Epithelial cell of prostate (primary cell): ENCODE measurements at places on chromosomes 13 and 19.

- DNase-seq: no peak
These were observed 10.1 kb downstream of the PRR36 start for GRCh38 chr19:7863971-7864689.

DNA sequence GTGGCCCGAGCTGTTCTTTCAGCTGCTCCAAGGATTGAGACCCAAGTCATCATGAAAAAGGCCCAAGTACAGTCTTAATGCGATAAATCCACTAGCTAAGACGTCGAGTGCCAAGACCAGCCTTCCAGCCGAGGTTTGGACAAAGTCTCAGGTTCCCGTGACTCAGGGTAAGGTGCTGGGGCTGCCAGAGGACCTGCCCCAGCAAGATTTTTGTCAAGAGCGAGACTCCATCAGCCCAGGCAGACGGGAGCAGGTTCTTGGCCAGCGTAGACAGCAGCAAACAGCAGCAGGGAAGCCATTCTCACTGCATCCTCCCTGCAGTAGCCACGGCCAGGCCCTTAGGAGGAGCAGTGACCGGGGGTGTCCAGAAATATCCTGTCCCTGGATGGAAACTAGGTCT is 3.4 kb downstream of the FEM1A start:
- DNase-seq: peak; percentile 45

GRCh38 chr13:20416223-20416745 is 109.4 kb downstream of the CRYL1 start:
- no peak for DNase-seq

GRCh38 chr19:38786572-38787265 is 2.3 kb upstream of the LGALS7B start:
- peak; percentile 27 for DNase-seq

- DNase-seq: no peak
These were observed 59.0 kb downstream of the CCDC70 start for GRCh38 chr13:51920786-51921185.

DNA sequence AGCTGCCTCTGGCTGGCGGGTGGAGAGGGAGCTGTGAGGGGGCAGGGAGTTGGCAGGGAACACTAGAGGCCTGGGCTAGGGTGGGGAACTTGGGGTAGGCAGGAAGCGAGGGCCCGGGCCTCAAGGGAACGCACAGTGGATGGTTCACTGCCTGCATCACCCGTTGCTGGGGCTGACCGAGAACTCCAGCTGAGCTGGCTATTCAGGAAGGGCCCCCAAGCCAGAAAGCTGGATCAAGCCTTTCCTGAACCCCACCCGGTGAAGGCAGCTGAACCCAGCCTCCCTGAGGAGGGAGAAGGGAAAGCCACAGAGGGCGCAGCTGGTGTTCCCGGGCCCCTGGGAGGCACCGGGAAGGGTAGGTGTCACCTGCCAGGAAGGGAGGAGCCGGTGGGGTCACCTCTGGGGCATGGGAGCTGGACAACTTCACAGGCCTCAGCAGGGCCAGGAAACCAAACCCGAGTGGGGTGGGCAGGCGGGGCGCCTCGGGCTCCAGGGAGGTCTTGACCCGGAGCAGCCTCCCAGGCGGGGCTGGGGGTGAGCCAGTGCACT is 13.9 kb downstream of the PALM start:
- no peak for DNase-seq

DNA sequence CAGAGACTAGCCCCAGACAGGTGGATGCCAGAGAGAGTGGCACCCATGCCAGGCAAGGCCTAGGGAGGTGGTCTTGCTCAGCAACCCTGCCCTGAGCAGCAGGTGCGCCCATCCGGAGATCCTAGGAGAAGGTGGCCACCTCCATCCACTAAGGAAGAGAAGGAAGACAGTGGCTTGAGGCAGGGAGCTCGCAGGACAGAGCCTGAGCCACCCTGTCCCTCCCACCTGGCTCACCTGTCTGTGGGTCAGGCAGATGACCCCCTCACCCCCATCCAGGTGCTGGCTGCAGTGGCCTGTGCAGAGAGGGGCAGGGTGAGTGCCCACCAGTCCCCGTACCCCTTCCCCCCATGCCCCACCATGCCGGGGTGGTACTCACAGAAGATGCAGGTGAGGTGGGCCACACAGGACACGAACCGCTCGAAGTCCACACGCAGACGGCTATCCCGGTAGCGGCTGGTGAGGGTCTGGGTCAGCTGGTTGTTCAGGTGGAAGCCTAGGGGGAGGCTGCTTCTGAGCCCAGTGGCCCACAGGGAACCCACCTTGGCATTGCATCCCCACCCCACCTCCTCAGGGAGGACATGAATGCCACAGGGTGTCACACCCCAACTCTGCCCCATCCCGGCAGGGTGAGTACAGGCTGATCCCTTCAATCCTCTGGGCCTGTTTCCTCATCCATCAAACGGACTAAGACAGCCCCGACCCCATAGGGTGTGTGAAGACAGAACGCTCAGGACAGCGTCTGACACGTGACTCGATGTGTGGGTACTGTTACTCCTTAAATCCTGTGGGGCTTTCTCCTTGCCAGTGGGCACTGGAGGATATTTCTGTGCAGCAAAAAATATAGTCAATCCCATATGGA is 13.3 kb downstream of the CAPN12 start:
- no peak for DNase-seq

- no peak for DNase-seq
These were observed 910.2 kb upstream of the SLC10A2 start for GRCh38 chr13:103976371-103976770.

- DNase-seq: no peak
These were observed 103.9 kb upstream of the DIAPH3 start for GRCh38 chr13:60267498-60268202.

- peak; percentile 20 for DNase-seq
These were observed 1.5 kb upstream of the SLC17A7 start for GRCh38 chr19:49442771-49443365.

GRCh38 chr19:11102944-11103343 is 13.7 kb downstream of the LDLR start:
- no peak for DNase-seq

DNA sequence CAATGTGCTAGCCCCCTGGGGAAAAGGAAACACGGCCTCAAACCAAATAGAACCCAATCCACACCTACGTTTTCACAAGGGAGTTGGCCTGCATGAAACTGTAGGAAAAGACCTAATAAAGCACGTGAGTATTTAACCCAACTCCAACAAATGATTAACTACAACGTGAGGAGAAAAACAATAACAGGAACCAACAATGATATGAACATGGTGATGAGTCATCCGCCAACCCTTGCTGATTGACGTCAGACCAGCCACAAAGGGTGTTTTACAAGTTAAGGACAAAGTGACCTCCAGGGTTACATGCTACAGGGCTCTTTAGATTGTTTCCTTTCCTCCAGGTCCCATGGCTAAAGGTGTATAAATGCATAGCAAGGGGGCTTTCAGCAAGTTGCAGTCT is 460.5 kb downstream of the COG6 start:
- DNase-seq: peak; percentile 85

- no peak for DNase-seq
These were observed 34.1 kb downstream of the SMAD9 start for GRCh38 chr13:36885901-36886300.

GRCh38 chr13:36096461-36097416 is 34.4 kb downstream of the DCLK1 start:
- DNase-seq: no peak

GRCh38 chr19:47280183-47280797 is 5.6 kb downstream of the INAFM1 start:
- no peak for DNase-seq

- no peak for DNase-seq
These were observed 27.2 kb downstream of the ADPRHL1 start for GRCh38 chr13:113425941-113426590.

DNA sequence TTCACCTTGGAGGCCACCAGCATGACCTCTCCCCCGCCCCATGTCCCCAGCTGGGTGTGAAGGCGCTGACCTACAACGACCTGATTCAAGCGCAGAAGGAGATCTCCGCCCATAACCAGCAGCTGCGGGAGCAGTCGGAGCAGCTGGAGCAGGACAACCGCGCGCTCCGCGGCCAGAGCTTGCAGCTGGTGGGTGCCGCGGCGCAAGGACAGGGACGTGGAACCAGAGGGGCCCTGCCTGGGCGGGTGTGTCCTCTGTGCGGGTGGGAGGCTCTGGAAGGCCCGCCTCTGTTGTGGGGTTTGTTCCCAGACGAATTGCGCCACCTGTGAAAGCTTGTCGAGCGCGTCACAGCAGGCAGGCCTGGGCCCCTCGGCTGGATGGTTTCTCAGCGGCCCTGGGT is 22.3 kb downstream of the PLEKHJ1 start:
- DNase-seq: no peak

DNA sequence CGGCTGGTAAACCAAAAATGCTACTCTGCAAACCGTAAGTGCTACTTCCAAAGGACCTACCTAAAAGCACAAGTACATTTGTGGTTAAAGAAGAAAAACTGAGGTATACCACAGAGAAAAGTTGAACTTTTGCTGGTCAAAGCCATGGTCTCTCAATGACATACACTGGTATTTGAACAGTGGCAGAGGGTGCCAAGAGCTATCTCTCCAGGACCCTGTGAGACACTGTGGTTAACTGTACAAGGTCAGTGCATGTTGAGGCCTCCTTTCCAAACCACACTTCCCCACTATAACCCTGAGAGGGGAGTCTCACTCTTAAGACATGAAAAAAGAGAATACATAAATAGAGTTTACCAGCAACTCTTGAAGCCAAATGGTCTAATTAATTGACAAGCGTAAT is 49.5 kb downstream of the COL4A1 start:
- DNase-seq: no peak

DNA sequence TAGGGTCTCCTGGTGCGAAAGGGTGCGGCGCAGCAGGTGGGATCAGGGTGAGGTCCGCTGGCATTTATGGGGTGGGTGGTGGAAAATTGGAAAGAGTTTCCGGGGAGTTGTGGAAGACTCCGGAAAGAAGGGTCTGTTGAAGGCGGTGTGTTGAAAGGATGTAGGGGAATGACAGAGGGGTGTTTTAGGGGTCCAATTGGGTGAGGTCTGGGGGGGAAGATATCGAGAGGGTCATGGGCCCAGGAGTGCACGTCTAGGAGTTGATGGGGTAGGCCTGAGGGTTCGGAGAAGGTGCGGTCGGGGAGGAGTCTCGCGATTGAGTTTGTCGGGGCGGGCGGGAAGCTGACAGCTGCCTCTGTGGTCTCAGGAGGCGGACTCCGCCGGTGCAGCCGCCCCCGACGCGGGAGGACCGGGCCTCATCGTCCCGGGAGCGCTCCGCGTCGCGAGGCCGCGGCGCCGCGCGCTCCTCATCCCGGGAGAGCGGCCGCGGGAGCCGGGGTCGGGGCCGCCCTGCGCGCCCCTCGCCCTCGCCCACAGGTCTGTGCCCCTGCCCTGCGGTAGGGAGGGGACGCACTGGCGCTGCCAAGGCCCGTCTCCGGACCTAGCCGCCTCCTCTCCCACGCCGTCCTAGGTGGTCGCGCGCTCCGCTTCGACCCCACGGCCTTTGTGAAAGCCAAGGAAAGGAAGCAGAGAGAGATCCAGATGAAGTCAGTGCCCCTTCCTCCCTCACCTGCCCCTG is 7.0 kb downstream of the PGLYRP1 start:
- no peak for DNase-seq

- DNase-seq: no peak
These were observed 187.7 kb downstream of the FOXO1 start for GRCh38 chr13:40478775-40479174.

- no peak for DNase-seq
These were observed at the start of gene NUMBL for GRCh38 chr19:40690050-40690692. TSS of gene NUMBL (minus strand) at chr19:40690651. CDS start at chr19:40690483, 168 bp downstream.

DNA sequence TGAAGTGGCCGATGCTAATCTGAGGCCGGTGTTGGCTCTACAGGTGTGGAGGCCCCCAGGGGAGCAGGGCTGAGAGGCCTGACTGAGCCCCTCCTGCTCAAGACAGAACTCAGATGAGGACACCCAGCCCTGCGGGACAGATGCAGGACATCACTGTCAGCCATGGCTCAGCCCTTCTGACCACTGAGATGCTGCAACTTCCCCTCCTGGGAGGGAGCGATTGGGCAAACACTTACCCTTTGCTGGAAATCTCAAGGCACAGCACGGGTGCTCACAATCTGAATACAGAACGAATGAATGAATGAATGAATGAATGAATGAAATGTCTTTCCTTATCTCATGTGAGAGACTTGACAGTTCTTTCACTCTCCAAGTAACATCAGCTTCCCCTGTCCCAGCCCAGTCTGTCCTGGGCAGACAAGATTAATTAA is 3.5 kb upstream of the SIGLEC7 start:
- no peak for DNase-seq

DNA sequence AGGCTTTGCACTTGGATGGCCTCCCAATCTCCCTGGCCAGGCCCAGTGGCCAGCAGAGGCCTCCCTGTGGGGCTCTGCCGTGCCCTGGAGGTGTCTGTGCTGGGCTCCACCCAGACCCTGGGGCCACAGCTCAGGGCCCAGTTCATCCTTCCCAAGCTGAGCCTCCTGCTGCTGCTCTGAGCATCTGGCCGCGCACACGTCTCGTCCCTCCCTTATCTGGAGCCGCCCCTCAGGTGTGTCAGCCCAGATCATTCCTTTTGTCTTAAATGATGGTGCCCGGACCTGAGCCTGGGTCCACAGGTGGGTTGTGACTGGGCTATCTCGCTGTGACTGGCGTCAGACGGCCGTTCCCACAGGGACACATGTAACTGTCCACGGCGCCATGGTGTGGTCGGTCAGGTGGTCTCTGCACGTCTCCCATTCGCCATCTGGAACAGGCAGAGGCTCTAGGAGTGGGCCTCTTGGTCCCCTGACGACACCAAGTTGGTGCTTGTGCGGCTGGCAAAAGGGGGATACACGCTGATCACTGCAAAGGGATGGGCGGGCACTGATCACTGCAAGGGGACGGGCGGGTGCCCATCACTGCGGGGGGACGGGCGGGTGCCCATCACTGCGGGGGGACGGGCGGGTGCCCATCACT is 14.3 kb upstream of the ZNF554 start:
- no peak for DNase-seq

- no peak for DNase-seq
These were observed 22.6 kb upstream of the CDC16 start for GRCh38 chr13:114212158-114212495.

GRCh38 chr13:102323505-102323904 is 78.3 kb downstream of the FGF14 start:
- DNase-seq: no peak

- DNase-seq: no peak
These were observed 36.4 kb downstream of the ANKRD27 start for GRCh38 chr19:32638625-32639024.

DNA sequence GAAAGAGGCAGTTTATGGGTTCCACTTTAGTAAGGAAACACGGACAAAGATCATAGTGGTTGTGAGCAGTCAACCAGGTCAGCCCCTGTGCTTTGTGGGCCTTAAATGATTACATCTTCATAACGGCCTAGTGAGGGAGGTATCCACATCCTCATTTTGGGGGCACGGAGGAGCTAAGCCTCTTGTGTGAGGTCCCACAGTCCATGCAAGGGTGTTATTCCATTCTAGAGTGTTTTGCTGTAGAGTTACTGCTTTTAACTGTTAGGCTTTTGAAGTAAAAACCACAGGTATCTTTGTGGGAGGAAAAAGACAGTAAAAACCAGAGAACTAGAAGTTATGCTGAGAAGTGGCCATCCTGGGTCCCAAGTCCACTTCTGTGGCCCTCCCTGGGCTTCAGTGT is 4.0 kb downstream of the NOP53 start:
- no peak for DNase-seq

DNA sequence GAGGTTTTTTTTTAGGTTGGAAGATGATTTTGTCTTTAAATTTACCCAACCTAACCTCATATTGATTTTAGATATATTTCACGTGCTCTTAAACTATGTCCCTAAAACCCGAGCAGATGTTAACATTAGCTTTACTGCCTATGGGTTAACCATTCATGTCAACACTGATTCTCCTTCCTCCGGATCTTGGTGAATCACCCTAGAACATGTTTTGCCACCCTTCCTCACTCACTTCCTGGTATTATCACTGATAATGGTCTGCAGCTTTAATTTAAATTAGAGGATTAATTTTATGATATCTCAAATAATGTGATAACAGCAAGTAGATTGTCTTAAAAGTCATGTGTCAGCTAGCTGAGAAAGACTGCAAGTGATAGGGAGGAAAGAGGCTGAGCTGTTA is 31.9 kb downstream of the HTR2A start:
- no peak for DNase-seq
